ENCODE measurements at places on chromosomes 16 and 17.

GRCh38 chr17:73823684-73824083, 179.4 kb upstream of the SDK2 start:
- DNase-seq, result no peak

DNA sequence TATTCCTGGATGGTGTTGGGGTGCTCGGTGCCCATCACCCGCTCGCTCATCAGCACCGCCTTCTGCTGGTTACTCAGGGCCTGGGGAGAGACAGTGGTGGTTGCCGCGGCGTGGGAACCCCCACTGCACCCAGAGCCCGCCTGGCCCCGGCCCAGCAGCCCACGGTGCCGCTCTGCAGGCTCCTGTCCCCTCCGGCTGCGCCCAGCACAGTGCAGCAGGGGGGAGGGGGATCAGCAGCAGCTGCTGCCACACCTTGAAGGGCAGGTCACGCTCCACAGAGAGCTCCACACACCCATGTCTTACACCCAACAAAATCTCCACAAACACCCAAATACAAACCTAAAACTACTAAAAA, 18.8 kb downstream of the CLUH start:
- no peak for DNase-seq

- DNase-seq, result no peak
These were observed 5.1 kb upstream of the C17orf113 start for GRCh38 chr17:42055496-42055895.

DNA sequence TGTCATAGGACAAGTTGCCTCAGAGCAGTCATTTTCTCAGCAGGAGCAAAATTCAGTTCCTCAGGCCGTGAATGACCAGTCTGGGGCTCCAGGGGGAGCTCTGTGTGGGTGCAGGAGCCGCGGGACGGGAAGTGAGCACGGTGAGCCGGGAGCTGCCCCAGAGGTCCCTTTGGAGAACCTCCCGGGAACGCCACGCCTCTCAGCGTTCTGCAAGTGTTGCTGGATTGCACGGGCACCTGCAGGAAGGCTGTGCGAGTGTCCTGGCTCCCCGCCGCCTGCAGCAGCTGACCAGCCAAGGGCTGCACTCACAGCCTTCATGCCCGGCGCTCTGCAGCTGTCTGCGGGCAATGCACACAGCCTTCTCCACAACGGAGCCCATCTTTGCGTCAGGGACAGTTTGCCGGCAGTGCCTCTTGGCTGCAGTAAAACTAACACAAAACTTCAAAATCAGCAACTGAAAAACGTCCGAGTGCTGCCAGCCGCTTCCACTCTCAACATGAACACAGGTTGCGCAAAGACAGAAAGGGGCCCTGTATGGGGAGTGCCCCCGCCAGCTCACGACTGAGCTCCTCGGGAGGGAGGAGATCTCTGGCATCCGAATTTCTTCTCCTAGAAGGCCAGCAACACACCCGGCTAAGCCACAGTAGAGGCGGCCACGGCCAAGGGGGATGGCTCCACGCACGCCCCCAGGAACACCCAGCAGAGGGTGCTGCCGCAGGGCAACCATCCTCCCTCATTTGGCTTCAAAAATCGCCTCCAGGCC, 16.0 kb downstream of the NDUFAF8 start:
- DNase-seq, result peak; percentile 71

DNA sequence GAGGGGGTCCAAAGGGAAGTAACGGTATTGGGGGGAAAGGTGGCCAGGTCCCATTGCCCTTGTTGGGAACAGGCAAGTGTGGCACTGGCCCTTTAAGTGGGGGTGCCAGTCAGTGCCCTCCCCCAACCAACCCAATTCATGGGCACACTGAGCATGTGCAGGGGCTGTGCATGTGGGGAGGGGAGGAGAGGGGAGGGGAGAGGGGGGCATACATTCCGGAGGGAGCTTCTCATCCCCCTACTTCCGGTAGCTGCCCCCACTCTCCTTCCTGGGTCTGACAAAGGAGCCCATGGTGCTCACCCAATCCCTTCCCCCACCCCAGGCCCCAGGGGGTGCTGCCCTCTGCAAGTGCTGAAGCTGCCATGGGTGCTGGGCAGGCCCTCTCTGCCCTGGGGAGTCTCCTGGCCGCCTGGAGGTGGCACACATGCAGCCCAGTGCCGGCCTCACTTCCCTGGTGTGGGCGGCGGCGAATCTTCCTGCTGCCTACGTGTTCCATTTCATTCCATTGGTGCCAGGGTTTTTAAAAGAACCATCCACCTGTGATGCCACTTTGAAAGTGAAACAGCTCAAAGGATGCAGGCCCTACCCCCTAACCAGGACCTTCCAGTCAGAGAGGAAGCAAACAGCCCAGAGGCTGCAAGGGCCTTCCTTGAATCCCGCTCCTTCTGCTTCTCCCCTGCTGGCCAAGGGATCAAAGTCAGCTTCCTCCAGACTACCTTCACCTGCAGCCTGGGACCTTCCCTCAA, 11.0 kb downstream of the HEXIM2 start:
- DNase-seq, result peak; percentile 67
